ENCODE measurements at places on chromosomes 2 and 18.
A peak's percentile ranks its signal among the peaks of the same experiment; 100 is the strongest.

DNA sequence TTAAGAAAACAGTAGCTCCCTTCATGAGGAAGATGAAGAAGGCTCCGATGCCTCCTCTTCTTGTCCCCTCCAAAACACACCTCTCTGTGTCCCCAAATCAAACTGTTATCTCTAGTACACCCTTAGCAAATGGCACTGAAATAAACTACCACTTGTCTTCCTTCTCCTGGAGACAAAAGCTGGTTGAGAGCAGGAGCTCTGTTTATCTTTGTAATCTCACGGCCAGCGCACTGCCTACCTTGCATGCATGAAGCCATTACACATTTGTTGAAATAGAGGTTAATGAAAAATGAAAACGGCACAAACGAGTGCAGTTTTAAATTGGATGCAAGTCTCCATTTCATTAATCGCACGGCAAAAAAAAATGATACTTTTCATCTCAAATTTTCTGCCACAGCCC lies 113.7 kb downstream of the EPB41L3 start:
- no peak for DNase-seq

GRCh38 chr18:13916559-13916958 lies 1.2 kb upstream of the MC2R start:
- no peak for DNase-seq

DNA sequence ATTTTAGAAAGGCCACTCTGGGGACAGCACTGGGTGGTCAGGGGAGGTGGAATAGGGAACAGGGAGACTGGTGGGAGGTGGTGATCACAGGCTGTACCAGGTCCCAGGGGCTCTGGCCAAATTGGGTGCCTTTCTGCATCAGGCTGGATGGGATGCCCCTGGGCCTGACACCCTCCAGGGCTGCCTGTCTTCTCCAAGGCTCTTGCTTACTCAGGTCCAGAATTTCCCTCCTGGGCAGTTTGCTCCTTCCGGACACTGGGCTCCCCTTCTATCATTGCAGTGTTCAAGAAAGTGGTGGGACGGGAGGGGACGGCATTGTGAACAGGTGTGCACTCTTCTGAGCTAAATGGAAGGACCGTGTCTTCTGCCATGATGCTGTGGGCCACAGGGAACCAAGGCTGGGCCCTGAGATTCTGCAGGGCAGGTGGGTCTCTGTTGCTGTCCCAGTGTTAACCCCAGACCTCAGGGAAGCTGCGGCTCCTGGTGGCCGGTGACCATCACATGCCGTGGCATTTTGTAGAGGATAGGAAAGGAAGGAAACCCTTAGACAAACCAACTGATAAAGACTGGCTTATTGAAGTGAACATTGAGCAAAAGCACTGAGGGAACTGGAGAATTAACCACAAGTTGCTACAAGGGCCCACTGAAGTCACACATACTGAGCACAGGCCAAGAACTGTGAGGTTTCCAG lies 93.7 kb upstream of the HS6ST1 start:
- DNase-seq, result no peak

DNA sequence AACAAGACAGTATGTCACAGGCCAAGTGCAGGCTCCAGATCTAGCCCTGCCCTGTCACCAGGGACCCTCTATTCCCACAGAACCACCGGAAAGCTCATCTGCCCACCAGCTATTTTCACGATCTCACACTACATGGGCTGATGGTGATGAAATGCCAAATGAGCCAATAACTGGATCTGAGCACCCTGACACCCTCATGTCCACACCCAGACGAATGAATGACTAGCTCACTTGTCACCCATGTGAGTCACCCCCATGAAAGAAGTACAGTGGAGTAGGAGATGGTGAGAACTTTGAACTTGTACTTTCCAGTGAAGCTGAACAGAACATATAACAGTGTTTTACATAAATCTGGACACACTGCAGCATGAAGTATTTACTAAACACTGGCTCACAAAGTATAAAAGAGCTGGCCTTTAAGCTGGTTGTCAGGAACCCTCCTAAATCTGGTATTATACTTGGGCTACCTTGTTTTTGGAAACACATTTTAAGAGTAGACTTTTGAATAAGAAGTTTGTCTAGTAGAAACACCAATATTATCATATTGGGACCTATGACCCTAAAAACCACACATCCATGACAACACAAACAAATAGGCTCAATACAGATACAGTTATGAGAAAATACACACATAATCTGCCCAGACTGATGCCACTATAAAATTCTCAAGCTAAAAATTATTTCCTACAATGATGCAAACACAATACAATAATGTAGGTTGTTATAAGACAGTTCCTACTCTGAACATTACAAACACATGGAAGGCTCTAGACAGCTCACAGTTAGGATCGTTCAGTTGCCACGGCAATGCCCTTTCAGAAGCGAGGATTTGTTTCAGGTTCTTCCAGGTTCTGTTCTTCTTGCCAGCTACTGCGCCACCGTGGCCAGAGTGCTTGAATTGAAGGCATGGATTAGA lies 19.0 kb downstream of the INO80C start:
- DNase-seq, result peak; percentile 85

- no peak for DNase-seq
These were observed 21.4 kb downstream of the ALMS1 start for GRCh38 chr2:73406996-73407395.

GRCh38 chr2:128797533-128797932 lies 478.9 kb upstream of the HS6ST1 start:
- no peak for DNase-seq

- no peak for DNase-seq
These were observed 4.1 kb downstream of the HS6ST1 start for GRCh38 chr2:128314348-128315121.

- DNase-seq, result no peak
These were observed 27.0 kb downstream of the GREB1 start for GRCh38 chr2:11560806-11561205.

- no peak for DNase-seq
These were observed 9.3 kb downstream of the SEC11C start for GRCh38 chr18:59149007-59149406.

DNA sequence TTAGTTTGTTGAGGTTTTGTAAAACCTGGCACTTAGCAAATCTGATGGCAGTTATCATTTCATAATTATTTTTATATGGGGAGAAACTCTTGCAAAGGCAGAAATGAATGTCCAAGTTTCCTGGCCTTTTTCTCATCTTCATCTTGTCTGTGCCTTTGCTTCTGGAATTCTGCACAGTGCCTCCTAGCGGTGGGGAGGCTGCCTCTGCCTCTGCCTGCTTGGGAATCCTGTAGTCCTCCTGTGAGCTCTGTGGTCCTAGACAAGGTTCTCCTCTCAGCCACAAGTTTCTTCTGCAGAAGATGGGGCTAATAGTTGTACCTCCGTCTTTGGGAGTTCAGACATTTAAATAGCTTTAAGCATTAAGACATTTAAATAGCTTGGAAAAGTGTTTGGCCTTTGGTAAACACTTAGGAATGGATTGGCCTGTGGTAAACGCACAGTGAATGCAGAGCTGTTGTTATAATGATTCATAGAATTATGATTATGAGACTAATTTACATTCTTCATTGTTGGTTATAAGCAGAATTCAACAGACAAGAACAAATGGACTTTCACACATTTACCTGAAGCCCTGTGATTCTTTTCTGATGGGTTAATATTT lies 101.2 kb downstream of the ZNF236 start:
- no peak for DNase-seq
